ENCODE measurements at places on chromosomes 5 and 9.

- ATAC-seq, result no peak
Observed at GRCh38 chr9:70256123-70256551, 2.6 kb upstream of the SMC5 start.

GRCh38 chr9:128285033-128285784 is 9.1 kb downstream of the SWI5 start:
- no peak for ATAC-seq

GRCh38 chr9:132231019-132231701 is 69.3 kb downstream of the NTNG2 start:
- ATAC-seq, result no peak

- ATAC-seq, result no peak
Observed at GRCh38 chr5:59487068-59487686, 406.3 kb downstream of the PDE4D start.

DNA sequence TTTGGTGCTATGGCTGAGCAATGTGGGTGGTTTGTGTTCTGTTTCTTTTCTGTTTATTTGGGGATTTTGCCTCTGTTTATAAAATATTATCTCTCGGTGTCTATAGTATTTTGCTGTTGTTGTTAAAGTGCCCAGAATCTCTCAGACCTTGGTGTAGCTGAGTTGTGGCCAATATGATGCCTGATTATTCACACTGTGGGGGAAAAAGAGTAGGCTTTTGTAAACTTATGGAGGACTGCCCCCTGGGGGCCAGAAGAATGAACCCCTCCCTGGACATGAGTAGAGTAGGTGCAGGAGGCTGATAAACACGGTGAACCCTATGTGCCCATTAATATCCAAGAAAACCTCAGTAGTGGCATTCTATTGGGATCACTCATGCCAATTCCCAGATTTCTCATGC is 49.0 kb upstream of the DPYSL3 start:
- peak; percentile 90 for ATAC-seq

DNA sequence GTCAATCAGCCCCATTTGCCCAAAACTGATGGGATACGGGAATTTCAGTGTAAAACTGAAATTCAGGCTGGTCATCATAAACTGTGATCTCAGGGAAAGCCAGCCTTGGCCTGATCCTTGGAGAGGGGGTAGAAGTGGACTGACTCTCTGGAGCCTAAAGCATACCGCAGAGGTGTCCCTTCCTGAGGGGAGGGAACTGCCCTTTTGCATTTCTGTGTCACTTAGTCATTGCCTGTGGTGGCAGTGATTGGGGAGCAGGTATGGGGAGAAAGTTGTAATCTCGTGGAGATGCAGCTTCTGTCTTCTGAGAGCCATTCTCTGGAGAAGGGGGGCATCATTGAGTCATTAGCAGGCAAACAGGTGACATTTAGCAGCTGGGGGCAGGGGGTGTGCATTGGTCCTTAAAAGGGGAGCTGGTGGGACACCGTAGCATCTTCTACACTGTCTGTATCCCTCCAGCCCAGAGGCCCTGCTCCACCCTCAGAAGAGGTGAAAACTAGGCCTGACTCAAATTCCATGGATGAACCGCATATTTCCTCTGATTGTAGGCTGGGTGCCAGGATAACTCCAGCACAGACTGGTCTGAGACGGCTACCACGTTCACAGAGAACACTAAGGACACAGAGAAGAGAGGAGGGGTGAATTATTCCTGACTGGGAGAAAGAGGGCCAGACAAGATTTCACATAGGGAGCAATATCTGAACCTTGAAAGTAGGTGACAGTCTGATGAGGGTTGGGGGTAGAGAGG is 143.3 kb downstream of the SEC61B start:
- no peak for ATAC-seq

DNA sequence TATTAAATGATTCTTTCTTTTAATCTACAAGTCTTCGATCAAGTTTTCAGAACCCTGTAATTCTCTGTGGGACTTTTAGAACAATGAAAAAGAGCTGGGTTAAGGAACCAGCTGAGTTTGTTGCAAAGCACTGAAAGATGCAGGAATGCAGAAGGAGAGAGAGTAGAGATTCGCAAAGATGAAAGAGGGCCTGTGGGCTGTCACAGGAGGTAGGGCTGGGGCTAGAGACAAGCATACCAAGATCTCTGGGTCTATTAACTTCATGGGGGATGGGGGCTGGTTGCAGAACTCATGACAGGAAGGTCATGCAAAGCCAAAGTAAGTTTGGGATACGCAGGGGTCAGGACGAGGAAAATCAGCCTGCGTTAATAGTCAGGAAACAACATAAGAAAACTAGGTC is 81.8 kb downstream of the LURAP1L start:
- ATAC-seq, result no peak

- no peak for ATAC-seq
Observed at GRCh38 chr5:89060768-89061167, 177.8 kb upstream of the MEF2C start.

- ATAC-seq, result no peak
Observed at GRCh38 chr5:131068893-131069643, 96.0 kb downstream of the HINT1 start.

GRCh38 chr5:151004499-151004898 is 15.9 kb upstream of the GPX3 start:
- no peak for ATAC-seq

Data from motor neuron (in vitro differentiated cells).